NCI-H2171 treated with DMSO at 0.1 percent for 48 hours (cell line): ENCODE measurements at places on chromosomes 2 and 18.
A peak's percentile ranks its signal among the peaks of the same experiment; 100 is the strongest.

DNA sequence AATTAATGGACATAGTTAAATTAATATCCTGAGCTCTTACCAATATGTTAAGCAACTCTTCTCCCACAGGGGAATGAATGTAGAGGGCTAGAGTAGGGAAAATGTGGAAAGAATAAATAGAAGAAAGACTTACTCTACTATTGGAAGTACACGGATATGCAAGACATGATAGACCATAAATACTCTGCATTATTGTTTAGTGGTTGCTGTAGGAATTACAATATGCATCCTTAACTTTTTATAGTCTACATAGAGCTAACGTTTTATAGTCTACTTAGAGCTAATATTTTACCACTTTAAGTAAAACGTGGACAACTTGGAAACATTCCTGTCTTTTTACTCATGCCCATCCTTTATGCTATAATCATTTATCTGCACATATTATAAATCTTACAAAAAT lies 163.8 kb upstream of the GALNT5 start:
- DNase-seq = no peak

DNA sequence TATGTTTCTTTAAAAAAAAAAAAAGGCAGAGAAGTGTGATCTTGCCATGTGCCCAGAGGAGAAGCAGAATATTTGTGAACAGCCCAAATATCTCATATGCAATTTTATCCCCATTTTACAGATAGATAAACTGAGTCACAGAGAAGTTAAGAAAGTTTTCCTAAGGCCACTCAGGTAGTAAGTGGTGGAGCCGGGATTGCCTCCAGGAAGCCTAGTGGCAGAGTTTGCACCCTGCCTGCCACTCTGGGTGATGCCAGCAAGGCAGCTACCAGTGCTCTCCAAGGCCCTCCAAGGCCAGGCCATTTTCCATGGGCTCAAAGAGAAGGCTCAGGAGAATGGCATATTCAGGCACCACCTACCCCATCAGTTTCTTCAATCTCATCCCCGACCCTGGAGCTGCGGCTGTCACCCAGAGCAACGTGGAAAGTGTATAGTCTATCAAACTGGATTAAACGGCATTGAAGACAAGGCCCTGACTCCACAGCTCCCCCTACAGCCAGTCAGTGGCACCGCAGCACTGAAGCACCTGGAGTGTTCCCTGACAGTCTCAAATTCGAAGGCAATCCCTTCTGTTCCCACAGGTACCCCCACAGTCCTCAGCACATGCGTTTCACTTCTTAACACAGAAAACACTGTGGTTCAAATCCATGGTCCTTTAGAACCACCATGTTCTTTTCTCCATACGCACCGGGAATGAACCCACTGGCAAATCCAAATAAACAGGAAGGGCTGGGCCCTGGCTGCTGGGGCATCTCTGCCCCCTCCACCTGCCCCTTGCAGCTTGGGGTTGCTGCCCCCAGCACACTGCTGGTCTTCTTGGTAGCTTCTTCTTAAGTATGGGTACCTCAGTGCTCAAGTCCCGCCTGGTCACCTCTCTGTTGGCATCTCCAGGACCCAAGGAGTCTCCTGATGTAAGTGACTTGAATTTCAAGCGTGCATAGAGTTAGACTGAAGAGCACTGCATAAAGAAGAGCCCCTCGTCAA lies 175.3 kb downstream of the INHBB start:
- peak; percentile 13 for DNase-seq

GRCh38 chr2:55871637-55872036 lies 51.9 kb downstream of the EFEMP1 start:
- DNase-seq = no peak

- no peak for DNase-seq
These were observed 40.5 kb downstream of the RDH14 start for GRCh38 chr2:18519914-18520450.

DNA sequence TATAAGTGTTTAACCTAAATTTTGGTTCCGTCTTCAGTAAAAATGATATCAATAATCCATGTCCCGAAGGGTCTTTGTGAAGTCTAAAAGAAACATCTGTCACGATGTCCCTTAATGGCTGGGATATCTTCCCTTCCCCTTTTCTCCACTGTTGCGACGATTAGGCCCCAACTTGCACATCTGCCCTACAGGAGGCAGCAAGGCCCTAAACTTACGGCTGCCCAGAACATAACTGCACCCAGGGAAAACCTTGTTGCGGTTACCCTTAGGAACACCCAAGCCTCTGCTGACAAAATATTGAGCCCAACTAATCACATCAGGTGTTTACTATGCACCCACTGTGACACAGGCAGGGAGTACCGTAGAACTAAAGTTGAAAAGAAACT lies 1.3 kb upstream of the SMAD2 start:
- peak; percentile 80 for DNase-seq

GRCh38 chr2:239559417-239560261 lies 158.8 kb upstream of the HDAC4 start:
- DNase-seq = no peak

GRCh38 chr2:186484062-186484735 lies 1.9 kb upstream of the ZC3H15 start:
- no peak for DNase-seq

- no peak for DNase-seq
These were observed 567 bp downstream of the PCYOX1 start for GRCh38 chr2:70258532-70258875.

DNA sequence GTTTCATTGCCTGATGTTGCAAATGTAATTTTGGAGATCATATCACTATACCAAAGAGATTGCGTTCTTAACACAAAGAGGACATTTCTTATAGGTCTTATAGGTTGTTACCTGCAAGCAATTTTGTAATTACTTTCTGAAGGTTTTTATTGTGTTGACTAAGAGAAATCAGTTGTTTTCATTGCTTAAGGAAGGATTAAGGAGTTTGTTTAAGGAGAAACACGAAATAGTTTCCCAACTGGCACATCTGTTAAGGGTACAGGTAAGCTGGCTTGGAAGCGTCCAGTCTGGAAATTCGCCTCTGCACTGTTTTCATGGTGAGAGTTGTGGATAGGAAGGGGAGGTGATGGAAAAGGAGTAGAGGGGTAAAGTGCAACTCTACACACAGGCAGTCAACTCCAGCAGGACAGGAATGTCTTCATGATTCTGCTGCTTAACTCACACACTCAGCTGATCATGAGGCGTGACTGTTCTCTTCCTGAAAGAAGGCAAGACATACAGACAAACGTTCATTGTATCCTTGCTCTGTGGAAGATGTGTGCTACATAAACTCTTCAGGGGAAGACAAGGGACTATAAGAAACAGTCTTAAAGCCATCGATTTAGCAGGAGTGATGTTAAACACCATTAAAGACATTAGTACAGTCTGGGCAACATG lies 61.4 kb upstream of the ACSL3 start:
- DNase-seq = no peak

GRCh38 chr2:37377187-37377532 lies 32.7 kb downstream of the QPCT start:
- no peak for DNase-seq

GRCh38 chr18:46069524-46069923 lies 2.5 kb downstream of the PSTPIP2 start:
- DNase-seq = no peak

DNA sequence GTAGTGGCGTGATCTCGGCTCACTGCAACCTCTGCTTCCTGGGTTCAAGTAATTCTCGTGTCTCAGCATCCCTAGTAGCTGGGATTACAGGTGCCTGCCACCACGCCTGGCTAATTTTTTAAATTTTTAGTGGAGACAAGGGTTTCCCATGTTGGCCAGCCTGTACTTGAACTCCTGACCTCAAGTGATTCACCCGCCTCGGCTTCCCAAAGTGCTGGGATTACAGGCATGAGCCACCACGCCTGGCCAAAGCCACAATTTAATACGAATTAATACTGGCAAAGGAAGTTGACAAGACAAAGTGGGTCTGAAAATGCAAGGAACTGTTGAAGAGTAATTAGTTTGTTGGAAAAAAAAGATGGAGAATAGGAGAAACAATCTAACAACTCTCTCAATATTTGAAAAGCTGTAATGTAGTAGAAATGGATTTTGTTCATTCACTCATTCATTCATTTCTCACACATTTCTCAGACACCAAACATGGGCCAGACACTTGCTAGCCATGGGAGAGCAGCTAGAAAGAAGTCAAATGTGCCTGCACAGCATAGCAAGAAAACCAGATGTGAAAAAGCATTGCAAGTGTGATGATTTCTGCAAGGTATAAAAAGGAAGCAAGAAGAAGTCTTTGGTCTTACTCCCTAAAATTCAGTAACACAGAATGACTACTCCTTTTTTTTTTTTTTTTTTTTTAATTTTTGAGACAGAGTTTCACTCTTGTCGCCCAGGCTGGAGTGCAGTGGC lies 39.4 kb upstream of the ATL2 start:
- no peak for DNase-seq
